Kidney glomerular epithelial cell (primary cell): ENCODE measurements at places on chromosomes 3 and 15.

- DNase-seq = no peak
These were observed 42.3 kb upstream of the ROPN1 start for GRCh38 chr3:124034016-124034843.

DNA sequence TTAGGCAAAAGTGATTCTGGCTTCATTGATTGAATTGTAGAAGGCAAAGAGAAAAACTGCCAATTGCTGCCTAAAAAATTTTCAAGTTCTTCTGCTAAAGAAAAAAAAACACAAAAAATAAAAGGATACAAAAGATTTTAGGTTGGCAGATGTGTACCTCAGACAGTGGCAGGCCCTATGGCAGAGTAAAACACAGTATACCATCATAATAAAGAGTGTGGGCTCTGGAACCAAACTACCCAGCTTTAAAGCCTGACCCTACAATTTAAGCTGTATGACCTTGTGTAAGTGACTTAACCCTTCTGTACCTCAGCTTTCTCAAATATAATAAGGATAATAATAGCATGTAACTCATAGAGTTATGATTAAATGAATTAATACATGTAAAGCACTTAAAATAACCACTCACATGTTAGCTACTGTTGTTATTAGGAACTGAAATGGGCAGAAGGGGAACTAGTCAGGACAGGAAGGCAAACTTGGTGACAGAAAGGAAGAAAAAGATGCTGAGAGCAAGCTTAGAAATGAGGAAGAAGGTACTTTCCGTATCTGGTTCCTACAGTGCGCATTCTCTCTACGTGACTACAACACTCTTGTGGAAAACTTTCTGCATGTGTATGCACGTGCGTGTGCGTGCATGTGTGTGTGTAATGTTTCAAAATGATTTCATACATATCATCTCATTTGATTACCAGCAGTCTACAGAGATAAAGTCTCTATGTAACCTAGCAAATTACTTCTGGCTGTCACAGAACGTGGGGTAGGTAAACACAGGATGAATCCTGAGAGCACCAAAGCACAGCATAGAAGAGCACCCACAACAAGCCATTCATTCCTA is 13.6 kb upstream of the GATM start:
- DNase-seq = no peak

DNA sequence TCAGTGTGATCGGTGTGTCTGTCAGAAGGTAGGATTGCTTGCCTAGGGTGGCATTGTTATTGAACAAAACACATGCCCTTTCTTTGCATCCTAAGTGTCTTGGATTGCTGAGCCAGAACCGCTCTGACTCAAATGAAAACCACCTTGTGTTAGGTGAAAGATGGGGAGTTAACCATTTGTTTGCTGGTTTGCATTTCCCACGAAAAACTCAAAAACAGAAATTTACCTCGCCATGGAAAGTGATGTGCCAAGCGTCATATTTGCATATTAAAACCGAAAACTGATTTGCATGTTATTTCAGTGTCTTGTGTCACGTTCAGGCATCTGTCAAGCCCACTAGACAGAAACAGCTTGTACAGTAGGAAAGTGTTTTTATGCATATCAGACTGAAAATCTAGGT is 474.6 kb upstream of the TPRG1 start:
- DNase-seq = no peak

DNA sequence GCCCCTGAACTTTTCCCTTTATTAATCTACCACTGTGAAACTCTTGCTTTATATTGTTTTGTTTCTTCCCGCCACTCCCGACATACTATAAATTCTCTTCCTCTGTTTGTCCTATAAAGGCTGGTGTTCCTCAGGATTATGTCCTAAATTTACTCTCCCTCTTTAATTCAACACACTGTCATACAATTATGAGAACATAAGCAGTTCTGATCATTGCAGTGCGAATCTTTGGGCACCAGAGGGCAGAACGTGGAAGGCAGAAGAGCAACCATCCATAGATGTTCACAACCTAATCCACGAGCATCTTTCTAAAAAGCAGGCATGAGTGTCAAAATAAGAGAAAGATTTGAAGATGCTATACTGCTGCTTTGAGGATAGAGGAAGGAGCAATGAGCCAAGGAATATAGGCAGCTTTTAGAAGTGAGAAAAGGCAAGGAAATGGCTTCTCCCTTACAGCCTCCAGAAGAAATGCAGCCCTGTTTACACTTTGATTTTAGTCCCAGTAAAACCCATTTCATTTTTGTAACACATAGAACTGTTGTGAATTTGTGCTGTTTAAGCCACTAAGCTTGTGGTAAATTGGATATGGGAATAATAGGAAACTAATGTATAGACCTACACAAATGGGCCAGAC is 179.4 kb downstream of the GBE1 start:
- peak; percentile 2 for DNase-seq

- peak; percentile 25 for DNase-seq
These were observed 3.0 kb downstream of the DUOXA1 start for GRCh38 chr15:45126535-45127158.

- DNase-seq = no peak
These were observed at the start of gene DOCK3 for GRCh38 chr3:50674349-50675178. Gene DOCK3 (plus strand): TSS chr3:50674927. CDS start chr3:50675264, 337 bp downstream.
